ENCODE measurements at places on chromosomes 16 and 17.

- no peaks in the 10 kb centered on the region for H3K36me3 ChIP-seq
- H3K27ac ChIP-seq, result no peak overlapping the region
- H3K27me3 ChIP-seq, result no peaks in the 10 kb centered on the region
- H3K4me3 ChIP-seq, result no peak overlapping the region
These were observed 12.2 kb downstream of the SLC13A5 start for GRCh38 chr17:6700948-6701307.

- H3K27ac ChIP-seq, result no peak overlapping the region
- H3K36me3 ChIP-seq, result no peaks in the 10 kb centered on the region
- no peak overlapping the region for H3K4me3 ChIP-seq
- no peaks in the 10 kb centered on the region for H3K27me3 ChIP-seq
- no peak for DNase-seq
These were observed 666.6 kb downstream of the CDH11 start for GRCh38 chr16:64455275-64455674.

DNA sequence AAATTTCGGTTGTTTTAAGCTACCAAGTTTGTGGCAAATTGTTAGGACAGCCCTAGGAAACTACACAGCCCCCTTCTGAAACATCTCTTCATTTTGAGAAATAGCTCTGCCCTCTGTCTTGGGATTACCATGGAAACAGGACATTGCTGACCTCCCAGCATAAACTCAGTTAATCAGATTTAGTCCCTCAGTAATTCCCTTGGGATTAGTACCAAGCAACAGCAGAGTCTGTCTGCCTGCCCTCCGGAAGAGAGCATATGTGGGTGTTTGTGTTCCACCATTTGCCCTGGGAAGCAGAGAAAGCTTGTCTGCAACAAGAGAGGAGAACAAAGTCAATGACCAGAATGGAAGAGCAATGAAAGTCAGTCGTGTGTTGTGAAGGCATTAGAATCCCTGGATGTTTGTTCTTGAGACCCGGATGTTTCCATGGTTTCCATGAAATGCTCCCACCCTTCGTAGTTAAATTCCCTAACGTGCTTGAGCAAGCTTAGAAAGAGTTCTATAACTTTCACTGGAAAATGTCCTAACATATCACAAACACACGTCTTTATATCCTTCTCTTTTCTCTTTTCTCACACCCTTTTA is 26.2 kb downstream of the NUDT7 start:
- no peak overlapping the region for H3K4me3 ChIP-seq
- H3K4me1 ChIP-seq, result no peaks in the 10 kb centered on the region
- H3K27ac ChIP-seq, result no peak overlapping the region
- H3K27me3 ChIP-seq, result peaks cover 13% of the 10 kb centered on the region
- H3K36me3 ChIP-seq, result no peaks in the 10 kb centered on the region

DNA sequence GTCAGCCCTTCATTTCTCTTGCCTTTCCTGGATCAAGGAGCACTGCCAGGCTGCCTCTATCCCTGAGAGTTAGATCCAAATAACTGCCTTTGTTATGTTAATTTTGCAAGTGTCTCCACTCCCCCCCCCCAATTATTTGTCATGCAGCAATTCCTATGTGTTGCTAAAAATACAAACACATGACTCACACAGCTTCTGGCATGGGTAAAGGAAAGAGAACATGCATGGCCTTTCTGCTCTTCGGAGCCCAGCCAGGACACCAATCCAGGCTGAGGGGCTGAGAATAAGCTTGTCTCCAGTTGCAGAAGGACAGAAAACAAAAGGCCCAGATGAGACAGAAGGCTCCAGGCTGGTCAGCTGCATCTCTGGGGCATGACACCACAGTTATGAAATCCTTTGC is 148.0 kb upstream of the TNRC6C start:
- H3K27me3 ChIP-seq, result peaks cover 7% of the 10 kb centered on the region
- no peak overlapping the region for H3K27ac ChIP-seq
- no peaks in the 10 kb centered on the region for H3K4me1 ChIP-seq

DNA sequence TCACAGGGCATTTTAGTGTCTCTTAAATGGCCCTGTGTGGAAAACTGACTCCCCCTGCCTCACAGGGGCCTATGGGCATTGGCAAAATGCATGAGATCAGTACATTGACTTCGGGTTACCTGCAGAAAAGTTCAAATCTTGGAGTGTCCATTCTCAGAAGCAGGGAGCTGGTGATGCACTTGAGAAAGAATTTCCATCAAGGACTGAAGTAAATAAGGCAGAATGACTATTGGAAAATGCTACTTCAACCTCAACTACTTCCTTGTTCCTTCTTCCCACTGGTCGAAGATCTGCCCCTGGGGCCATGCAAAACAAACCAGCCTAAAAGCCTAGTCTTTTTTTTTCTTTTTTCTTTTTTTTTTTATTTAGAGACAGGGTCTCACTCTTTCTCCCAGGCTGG is 13.8 kb upstream of the GSDMA start:
- H3K27me3 ChIP-seq, result no peaks in the 10 kb centered on the region
- H3K4me1 ChIP-seq, result peaks cover 5% of the 10 kb centered on the region
- no peak overlapping the region for H3K4me3 ChIP-seq
- no peak for DNase-seq
- H3K36me3 ChIP-seq, result no peaks in the 10 kb centered on the region

GRCh38 chr17:50922721-50923405 is 56.7 kb upstream of the TOB1 start:
- H3K27me3 ChIP-seq, result no peaks in the 10 kb centered on the region
- DNase-seq, result no peak
- no peak overlapping the region for H3K4me3 ChIP-seq

DNA sequence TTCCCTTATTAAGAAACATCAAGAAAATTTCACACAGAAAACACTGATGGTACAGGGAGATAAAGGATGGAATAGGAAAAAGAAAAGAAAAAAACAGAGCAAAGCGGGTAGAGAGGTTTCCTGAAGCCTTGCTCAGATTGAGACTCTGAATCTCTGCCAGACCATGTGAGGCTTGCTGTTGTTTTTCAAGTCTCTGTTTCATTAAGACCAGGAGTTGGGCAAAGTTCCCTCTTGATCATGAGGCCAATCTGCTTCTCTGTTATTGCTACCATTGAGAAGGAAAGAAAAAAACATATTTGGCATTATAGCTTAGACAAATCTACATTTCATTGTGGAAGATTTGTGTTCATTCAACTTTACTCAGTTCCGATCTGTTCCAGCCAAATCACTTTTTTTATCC is 201.6 kb upstream of the SOX9 start:
- H3K27ac ChIP-seq, result no peak overlapping the region
- no peaks in the 10 kb centered on the region for H3K36me3 ChIP-seq
- no peak for DNase-seq
- no peak overlapping the region for H3K4me3 ChIP-seq
- no peaks in the 10 kb centered on the region for H3K27me3 ChIP-seq

DNA sequence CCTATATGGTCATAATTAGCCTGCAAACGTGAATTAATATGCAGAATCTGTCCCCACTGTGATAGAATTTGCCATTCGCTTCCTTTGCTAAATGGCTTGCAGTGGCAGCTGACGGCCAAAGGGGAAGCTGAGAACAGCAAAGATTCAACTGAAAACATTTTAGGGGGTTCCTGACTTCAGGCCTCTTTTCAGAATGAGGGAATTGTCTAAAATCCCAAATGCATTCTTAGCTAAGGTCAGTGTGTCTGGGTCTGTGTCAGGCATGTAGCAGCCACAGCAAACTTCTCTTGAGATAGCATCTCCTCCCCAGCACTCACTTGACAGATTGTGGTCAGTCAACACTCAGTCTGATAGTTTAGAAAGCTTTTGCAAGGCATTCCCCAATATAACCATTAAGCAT is 701.1 kb downstream of the WWOX start:
- DNase-seq, result no peak
- H3K27me3 ChIP-seq, result no peaks in the 10 kb centered on the region
- no peaks in the 10 kb centered on the region for H3K36me3 ChIP-seq
- no peak overlapping the region for H3K4me3 ChIP-seq
- no peaks in the 10 kb centered on the region for H3K4me1 ChIP-seq
- no peak overlapping the region for H3K27ac ChIP-seq

GRCh38 chr17:46191322-46192188 is 1.7 kb downstream of the KANSL1 start:
- no peak for DNase-seq
- peaks cover 30% of the 10 kb centered on the region for H3K4me1 ChIP-seq
- H3K36me3 ChIP-seq, result peaks cover 11% of the 10 kb centered on the region
- peak overlapping the region; percentile 60 for H3K4me3 ChIP-seq

GRCh38 chr16:85374571-85374872 is 238.6 kb upstream of the GSE1 start:
- no peak overlapping the region for H3K4me3 ChIP-seq
- DNase-seq, result no peak
- H3K36me3 ChIP-seq, result no peaks in the 10 kb centered on the region
- no peaks in the 10 kb centered on the region for H3K27me3 ChIP-seq

DNA sequence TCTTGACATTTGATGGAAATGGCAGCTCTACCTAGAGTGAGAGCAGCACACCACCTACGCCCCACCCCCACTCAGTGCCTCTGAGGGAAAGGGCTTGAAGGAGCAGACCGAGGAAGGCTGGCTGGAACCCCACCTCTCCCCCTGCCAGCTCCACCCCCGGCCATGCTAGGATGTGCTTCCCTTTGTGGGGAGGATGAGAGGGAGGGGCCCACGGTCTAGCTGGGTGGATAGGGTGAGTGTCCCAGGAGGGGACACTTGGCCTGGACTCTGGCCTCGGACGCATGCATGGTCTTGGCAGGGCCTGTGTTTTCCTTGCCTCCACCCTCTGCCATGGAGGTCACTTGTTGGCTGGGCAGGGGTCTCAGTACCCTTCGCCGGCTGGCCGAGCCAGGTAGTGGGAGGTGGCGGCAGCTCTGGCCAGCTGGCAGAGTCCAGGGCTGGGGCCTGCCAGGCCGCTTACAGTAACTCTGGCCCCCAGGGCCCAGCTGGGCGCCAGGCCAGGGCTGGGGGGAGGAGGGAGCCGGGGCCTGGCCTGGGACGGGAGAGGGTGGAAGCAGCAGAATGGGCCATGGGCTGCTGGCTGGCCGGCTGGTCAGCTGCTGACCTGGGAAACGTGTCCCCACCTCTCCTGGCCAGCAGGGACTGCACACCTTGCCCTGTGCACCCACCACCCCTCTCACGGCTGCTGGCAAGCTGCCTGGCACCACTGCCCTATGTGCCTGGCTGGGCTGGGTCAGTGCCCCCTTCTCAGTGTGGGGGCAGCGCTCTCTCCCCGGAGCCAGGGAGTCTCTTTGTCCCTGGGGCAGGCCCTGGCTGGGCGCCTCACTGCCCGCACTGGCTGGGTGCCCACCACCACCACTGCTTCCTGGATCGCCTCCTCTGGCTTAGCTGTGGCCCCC is 23.0 kb downstream of the RARA start:
- H3K4me1 ChIP-seq, result peaks cover 31% of the 10 kb centered on the region
- H3K27ac ChIP-seq, result no peak overlapping the region
- H3K27me3 ChIP-seq, result no peaks in the 10 kb centered on the region

All from RWPE2 (cell line).